ENCODE measurements at places on chromosomes 1 and 21.
A peak's percentile ranks its signal among the peaks of the same experiment; 100 is the strongest.

DNA sequence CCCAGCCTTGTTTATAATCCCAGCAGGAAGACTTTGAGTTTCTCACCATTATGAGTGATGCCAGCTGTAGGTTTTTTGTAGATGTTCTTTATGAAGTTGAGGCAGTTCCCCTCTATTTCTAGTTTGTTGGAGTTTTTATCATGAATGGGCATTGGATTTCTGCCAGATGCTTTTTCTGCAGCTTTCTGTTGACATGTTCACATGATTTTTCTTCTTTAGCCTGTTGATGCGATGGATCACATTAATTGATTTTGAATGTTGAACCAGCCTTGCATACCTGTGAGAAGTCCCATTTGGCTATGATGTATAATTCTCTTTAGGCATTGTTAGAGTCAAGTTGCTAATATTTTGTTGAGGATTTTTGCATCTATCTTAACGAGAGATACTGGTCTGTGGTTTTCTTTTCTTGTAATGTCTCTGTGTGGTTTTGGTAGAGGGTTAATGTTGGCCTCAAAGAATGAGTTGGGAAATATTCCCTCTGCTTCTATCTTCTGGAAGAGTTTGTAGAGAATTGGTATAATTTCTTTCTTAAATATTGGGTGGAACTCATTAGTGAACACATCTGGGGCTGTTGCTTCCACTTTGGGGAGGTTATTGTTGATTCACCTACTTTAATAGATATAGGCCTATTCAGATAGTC lies 33.2 kb downstream of the ZBTB40 start:
- DNase-seq: no peak

- DNase-seq: no peak
Observed at GRCh38 chr1:4600615-4601460, 53.6 kb upstream of the AJAP1 start.

- no peak for DNase-seq
Observed at GRCh38 chr1:71638081-71638766, 557.4 kb upstream of the ZRANB2 start.

GRCh38 chr1:61277121-61277690 lies 194.8 kb downstream of the NFIA start:
- no peak for DNase-seq

DNA sequence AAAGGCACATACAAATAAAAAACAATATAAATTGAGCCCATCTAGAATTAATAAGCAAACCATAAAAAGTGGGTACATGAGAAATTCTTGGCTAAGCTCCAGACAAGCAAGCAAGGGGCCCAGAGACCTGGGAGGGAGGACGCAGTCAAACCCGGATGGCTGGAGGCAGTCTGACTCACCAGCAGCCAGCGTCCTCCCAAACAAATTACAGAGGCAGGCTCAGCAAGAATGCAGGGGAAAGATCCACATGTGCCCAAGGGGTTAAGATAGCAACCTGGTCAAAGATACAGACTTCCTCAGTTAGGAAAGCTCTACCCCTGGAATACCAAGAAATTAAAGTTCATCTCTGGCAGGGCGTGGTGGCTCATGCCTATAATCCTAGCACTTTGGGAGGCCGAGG lies 7.4 kb upstream of the TIAM1 start:
- DNase-seq: no peak

DNA sequence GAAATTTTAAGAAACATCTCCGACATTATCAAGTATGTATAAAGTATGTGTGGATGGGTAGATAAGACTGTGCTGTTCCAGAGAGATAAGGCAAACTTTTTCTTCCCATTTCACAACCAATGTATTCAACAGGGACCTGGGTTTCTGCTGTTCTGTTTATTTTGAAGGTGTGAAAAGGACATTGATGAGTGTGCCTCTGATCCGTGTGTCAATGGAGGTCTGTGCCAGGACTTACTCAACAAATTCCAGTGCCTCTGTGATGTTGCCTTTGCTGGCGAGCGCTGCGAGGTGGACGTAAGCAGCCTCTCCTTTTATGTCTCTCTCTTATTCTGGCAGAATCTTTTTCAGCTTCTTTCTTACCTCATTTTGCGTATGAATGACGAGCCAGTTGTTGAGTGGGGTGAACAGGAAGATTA lies 174.0 kb downstream of the CRB1 start:
- DNase-seq: no peak

- DNase-seq: peak; percentile 87
Observed at GRCh38 chr1:185483664-185484450, 166.8 kb upstream of the IVNS1ABP start.

- no peak for DNase-seq
Observed at GRCh38 chr1:54904476-54905048, 17.6 kb upstream of the DHCR24 start.

DNA sequence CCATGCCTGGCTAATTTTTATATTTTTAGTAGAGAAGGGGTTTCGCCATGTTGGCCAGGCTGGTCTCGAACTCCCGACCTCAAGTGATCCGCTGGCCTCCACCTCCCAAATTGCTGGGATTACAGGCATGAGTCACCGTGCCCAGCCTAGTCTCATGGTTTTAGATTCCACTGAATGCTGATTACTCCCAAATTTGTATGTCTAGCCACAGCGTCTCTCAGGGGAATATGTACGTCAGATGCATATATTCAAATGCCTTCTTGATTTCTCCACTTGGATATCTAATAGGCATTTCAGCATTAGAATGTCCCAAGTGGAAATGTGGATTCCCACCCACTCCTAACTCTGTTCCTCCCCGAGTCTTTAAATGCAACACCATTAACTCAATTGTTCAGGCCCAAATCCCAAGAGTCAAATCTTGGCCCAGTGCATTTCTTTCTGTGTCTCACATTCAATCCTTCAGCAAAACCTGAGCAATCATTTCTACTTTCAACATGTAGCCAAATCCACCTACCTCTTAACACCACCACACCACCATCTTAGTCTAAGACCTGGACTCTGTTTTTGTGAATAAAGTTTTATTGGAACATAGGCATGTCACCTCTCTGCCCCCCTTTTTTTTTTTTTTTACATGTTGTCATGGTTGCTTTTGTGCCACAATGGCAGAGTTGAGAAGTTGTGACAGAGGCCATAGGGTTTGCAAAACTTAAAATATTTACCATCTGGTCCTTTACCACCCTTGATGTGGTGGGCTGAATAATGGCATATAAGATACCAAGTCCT lies 9.8 kb upstream of the CAMTA1 start:
- no peak for DNase-seq

DNA sequence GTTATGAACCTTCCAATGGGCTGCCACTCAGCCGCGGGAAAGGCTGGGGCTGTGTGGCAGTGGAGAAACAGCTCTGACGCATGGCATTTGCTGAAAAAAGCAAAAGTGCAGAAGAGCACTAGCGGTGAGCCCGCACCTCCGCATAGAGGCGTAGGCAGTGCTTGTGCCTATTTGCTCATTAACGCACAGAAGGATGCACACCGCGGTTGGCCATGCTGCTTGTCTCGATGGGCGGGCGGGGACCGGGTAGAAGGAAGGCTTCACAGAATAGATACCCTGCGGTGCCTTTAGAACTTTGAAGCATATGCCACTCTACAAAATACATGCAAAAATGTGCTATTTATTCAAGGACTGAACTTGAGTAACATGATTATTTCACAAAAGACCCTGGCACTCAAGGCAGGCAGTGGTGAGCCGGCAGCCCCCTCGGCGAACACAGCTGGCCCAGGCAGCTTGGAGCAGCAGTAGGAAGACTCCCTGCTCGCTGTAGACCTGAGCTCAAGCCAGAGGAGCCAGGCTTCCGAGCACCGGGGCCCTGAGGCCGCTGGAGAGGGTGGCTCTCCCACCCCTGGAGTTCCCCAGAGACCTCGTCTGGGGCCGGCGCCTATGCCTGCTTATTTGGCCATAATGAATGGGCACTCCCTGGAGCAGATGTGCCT lies 71.5 kb downstream of the SIK1 start:
- DNase-seq: no peak

DNA sequence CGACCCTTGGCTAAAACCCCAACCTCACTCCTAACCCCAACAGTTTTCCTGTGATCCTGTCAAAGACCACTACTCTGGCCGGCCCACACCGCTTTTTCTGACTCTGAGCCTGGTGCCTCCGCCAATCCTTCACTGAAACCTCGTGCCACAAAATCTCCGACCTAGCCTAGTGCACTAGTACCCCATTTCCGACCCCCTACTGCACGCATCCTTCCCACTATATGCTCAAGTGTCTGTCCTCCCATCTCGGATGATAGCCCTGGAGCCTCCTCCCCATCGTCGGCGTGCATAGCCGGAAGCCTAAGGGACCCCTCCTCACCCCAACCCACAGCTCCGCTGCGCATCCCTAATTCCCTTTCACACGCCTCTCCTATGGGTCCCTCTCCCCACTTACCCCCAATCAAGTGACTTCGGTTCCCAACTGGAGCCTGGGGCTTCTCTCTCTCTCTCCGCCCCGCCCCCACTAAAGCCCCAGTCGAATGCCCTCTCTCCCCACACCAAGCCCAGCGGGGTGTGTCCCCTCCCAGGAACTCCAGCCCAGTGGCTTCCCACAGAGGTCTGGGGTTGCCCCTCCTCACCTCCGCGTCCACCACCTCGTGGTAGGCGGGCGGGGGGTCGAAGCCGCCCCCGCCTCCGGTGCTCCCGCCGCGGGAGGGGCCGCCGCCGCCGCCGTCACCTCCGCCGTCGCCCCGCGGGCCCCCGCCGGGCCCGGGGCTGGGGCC lies 791 bp downstream of the USP24 start:
- no peak for DNase-seq

GRCh38 chr21:35337573-35337972 lies 288.5 kb upstream of the RUNX1 start:
- no peak for DNase-seq

- DNase-seq: peak; percentile 43
Observed at GRCh38 chr1:8625491-8625890, 191.9 kb downstream of the RERE start.

GRCh38 chr1:234186037-234186688 lies 187.1 kb upstream of the COA6 start:
- no peak for DNase-seq

DNA sequence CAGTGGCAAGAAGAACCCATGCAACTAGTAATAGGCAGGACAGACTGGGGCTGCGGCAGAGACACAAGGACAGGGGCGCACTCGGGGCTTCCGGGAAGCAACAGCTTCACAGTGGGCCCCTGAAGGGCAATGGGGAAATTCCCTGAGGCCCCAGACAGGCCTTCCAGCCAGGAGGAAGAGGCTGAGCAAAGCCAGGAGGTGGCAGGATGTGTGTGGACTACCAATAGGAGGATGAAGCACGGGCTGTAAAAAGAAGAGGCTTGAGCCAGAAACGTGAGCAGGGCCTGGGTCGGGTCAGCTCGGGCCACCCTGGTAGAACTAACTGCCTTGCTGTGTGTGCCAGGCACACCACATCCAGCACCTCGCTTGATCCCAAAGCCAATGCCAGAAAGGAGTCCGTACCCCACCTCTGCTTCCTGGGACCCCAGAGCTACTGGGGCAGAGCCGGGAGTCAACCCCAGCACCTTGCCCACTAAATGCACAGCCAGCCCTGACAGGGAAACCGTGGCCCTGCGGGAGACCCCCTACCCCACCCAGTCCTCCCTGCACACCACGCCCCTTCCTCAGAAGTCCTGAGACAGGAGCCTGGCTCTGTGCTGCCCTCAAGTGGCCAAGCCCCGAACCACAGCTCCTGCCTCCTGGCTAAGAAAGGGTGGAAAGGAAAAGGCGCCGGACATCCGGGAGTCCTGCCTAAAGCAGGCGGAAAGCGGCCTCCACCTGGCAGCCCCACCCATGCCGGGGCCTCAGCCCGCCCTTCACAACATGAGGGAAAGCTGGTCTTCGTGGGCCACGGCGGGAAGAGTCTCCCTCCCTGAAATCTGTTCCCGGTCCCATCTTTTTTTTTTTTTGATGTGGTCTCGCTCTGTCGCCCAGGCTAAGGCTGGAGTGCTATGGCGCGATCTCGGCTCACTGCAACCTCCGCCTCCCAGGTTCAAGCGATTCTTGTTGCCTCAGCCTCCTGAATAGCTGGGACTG lies 33.7 kb downstream of the TTC39A start:
- peak; percentile 66 for DNase-seq

GRCh38 chr1:226596531-226597165 lies 48.1 kb downstream of the STUM start:
- DNase-seq: no peak

GRCh38 chr1:162319493-162320175 lies 57.0 kb downstream of the SPATA46 start:
- no peak for DNase-seq

DNA sequence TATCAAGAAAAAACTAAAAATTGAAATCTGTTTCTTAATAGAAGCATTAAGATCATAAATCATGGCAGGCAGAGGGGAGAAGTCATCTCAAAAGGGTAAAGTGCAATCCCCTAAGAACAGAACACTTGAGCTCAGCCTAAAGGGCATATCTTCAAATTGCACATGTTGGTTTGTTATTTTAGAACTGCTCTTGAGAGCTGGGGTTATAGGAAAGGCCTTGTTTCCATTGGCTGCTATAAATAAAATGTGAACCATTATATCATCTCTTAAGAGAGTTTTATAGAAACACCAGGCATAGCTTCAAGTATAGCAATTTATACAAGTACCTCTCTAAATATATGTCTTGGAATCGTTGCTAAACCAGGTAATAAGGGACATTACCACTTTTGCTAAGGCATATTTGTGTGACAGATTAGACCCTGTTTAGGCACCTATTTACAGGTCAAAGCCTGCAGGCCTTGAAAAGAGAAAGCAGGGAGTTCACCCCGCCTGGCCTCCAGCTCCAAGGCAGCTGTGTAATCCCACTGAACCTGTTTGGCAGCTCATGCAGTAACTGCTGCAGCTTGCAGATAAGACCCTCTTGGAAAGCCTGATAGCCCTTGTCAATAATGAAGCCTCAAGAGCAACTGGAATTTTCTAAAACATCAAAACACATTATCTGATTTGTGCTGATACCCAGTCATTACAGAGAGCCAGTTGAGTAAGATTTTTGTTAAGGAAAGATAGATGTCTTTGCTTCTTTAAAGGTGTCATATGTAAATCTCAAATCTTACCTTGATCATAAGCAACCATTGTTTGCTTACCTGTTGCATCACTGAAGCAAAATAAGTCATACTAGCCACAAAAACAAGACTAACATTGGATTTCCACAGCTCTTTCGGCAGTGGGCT lies 24.2 kb upstream of the SYDE2 start:
- DNase-seq: no peak

GRCh38 chr1:246117066-246117791 lies 389.9 kb downstream of the SMYD3 start:
- peak; percentile 18 for DNase-seq

- no peak for DNase-seq
Observed at GRCh38 chr1:70518106-70518505, 107.0 kb downstream of the CTH start.

DNA sequence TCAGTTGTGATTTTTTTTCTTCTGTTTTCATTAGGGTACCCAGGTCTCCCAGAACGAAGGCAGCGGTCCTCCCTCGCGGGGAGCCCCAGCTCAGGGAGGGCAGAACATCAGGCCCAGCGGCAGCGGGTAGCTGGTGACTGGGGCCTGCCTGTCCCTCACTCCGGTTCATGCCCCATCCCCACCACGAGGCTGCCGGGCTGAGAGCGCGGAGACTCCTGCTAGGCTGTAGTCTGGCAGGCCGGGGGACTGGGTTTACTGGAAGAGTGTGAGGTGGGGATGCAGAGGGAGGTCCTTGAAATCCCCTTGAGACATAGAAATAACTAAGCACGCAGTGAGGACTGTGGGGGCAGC lies 10.5 kb downstream of the BRINP2 start:
- no peak for DNase-seq

GRCh38 chr1:91402023-91402422 lies 2.6 kb downstream of the HFM1 start:
- DNase-seq: no peak

All from CD14-positive monocyte (primary cell).